ENCODE measurements at places on chromosomes 13 and 19. TPM values are rescaled to one million over a fixed set of nuclear protein-coding genes. Genes with fewer than 3 reads are reported as not detected.

DNA sequence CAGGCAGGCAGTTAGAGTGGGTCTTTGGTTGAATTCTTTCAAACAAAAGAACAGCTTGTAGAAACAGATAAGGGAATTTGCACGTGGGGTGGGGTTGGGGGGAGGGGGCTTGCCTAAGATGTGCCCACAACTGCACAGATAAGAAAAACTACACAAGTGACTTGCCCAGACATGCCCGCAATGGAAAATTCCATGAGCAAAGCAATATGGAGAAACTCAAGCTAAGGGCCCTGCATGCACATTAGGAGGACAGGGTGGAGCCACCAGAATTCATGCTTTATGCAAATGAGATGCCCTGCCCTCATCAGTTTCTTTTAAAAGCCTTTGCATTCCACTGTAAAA is 755.6 kb upstream of the MIR17HG start:
- no peak for DNase-seq

GRCh38 chr13:31945202-31945961 is 86.2 kb upstream of the FRY start:
- peak; percentile 89 for DNase-seq

DNA sequence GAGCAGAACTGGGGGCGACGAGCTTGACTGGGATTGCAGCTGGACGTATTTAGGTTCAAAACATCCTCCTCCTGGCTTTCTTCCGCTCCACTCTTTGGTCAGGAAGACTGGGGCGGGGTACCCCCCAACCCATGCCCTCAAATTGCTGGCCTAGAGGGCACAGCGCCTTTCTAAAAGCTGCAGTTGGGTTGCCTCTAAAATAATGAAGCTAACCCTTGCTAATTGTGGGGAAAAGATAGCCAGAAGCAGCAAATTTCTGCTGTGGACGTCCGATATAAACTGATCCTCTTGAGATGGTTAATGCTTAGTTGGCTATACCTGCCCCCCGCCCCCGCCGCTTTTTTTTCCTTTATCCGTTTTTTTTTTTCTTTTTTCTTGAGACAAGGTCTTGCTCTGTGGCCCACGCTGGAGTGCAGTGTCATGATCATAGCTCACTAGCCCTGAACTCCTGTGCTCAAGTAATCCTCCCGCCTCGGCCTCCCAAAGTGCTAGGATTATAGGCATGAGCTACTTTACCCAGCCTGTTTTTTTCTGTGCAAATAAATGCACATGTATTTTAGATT is 754 bp upstream of the CHERP start:
- no peak for DNase-seq

DNA sequence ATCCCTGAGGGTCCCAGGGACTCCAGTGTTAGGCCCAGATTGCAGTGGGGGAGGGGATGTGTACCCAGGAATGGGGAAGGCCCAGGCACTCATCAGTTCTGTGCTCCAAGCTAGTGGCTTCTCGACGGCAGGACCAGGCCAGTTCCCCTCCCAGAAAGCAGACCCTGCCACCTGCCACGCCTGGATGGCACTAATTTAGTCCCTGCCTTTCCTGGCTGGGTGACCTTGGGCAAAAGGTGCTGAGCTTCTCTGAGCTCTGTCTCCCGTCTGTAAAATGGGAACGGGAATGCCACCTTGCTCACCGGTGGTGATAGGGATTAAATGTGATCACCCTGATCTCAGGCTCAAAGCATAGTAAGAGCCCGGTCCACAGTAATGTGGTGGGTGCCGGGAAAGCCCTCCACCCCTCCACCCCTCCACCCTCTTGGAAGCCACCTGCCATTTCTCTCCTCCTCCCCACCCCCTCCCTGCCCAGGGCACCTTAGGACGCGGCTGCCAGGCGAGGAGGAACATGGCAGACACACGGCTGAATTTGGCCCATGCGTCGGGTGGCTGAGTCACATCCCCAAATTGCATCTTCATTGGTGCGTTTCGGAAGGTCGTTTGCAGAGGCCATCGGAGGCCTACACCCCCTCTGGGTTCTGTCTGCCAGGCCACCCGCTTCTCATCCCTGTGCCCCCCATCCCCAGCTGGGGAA is 2.3 kb downstream of the KCNN1 start:
- no peak for DNase-seq

DNA sequence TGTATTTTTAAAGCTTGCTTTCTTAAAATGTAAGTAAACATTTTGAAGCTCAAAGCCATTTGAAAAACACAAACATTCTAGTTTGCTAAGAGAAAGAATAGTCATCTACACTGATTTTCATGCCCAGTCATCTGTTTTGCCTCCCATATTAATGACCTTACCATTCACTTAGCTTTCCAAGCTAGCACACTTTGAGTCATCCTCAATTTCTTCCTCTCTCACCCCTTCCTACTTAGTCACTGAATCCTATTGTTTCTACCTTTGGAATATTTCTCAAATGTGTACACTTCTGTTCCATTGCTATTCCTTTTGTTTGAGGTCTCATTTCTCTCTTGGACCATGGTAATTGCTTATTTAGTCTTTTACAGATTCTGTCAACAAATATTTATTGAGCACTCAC is 7.3 kb upstream of the HS6ST3 start:
- peak; percentile 12 for DNase-seq

DNA sequence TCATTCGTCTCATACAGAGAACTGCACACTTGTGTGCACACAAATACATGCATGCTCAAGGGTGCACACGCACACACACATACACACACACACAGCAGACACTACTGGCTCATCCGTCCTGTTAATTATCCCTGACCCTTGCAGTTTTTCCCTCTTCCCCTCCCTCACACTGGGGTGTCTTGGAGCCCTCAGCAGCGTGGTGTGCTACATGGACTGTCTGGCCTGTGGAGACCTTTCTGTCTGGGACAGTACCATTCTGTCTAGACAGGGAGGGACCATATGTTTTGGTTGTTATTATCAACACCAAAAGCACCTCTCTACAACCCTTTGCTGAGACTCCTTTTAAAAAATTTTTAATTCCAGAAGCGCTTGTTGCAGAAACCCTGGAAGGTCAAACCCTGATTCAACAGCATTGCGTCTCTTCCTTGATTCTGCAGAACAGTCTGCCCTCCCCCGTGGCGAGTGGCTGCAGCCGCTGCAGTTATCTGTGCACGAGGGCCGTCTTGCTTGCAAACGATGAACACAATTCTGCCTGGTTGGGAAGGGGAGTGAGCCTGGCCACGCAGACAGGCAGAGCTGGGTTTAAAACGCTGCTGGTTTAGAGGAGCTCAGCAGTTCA is 374.0 kb downstream of the IRS2 start:
- DNase-seq = peak; percentile 16

- DNase-seq = no peak
These were observed 49.8 kb upstream of the ESD start for GRCh38 chr13:46846726-46847125.

GRCh38 chr13:74651121-74651520 is 516.9 kb upstream of the KLF12 start:
- no peak for DNase-seq

- no peak for DNase-seq
These were observed 25.4 kb downstream of the HPN start for GRCh38 chr19:35066691-35067563.

DNA sequence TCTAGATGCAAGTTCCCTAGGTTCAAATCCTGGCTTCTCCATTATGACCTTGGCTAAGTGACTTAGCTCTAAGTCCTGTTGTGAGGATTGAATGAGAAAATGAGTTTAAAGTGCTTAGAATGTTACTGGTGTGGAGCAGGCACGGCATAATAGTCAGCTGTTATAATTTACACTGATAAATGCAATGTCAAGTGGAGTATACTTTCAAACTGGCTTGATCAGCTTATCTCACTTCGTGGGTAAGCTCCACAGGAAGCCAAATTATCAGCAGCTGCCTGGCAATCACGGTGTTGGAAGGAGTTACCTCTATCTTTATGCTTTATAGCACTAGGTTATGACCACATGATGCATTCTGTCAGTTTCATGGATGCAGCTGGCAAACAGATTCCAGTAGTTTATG is 272.8 kb downstream of the OLFM4 start:
- DNase-seq = no peak

DNA sequence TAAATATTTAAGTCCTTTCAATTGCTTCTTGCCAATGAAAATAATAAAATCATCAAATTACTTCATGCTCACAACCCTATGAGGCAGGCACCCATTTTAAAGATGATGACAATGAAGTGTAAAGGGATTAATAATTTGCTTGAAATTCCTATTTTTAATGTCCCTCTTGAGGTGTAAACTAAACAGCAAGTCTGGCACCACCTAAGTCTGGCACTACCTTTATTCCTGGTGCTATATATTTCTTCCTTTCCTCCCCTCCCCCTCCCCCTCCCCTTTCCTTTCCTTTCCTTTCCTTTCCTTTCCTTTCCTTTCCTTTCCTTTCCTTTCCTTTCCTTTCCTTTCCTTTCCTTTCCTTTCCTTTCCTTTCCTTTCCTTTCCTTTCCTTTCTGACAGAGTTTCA is 42.2 kb downstream of the FLT1 start:
- no peak for DNase-seq

- DNase-seq = peak; percentile 71
These were observed 8.7 kb upstream of the ATP12A start for GRCh38 chr13:24671386-24672113.

GRCh38 chr13:21537105-21537504 is 66.9 kb downstream of the MICU2 start:
- DNase-seq = no peak

DNA sequence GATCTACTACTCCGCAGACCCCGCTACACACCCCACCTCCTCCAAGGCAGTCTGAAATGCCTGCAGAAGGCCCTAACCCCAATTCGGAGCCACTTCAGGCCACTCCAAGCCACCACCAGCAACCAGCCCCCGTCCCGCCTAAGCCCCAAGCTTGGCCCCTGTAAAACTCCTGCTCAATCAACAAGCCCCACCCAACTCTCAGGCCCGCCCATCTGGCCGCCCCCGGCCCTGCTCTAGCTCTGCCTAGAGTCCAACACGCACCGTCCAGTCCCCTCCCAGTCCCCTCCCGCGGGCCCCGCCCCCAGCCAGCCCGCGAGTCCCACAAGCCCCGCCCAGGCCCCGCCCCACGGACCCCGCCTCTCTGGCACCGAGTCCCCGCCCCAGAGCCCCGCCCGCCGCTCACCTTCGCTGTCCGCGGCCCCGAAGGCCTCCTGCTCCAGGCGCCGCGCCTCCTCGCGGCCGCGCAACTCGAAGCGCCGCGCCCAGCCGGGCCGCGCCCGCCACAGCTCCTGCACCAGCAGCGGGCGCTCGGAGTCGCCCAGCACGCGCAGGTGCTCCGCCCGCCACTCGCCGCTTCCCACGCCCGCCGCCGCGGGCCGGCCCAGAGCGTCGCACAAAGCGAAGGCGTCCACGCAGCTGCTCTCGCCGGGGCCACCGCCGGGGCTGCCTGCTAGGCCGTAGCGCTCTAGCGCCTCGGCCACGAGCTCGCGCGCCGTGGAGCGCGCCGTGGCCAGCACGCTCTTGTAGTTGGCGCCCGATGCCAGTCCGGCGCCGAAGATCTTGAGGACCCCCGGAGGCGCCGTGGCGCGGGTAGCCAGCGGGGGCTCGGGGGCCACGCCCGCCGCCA is 1.6 kb downstream of the RASIP1 start:
- DNase-seq = no peak

DNA sequence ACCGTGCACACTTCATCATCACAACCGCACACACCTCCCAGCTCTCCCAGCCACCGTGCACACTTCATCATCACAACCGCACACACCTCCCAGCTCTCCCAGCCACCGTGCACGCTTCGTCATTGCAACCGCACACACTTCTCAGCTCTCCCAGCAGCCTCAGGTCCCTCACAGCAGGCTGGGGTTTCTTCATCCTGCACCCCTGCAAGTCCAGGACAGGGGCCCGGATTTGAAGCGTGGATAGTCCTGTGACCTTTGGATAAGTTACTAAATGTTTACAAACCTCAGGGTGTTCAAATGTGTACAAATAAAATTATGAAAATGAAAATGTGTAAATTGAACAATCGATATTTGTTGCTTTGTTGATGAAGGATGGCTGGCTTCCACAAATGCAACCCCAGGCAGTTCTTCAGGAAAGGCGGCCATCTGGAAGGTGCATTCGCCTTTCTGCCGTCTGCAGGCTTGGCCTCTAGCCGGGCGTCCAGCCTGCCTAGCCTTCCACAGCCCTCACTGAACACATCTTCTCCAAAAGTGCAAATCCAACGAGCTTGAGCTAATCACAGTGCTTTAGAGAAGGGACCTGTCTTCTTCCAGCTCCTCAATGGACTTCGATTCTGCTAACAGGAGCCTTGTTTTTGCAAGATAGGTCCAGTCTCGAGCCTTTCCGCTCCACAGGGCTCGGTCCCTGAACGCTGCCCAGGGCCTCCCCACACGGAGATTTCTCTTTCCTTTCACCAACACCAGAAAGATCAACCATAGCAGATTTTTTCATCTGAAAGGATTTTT is 74.2 kb downstream of the SPACA7 start:
- no peak for DNase-seq

GRCh38 chr19:4977299-4978174 is 8.6 kb downstream of the KDM4B start:
- DNase-seq = peak; percentile 51

DNA sequence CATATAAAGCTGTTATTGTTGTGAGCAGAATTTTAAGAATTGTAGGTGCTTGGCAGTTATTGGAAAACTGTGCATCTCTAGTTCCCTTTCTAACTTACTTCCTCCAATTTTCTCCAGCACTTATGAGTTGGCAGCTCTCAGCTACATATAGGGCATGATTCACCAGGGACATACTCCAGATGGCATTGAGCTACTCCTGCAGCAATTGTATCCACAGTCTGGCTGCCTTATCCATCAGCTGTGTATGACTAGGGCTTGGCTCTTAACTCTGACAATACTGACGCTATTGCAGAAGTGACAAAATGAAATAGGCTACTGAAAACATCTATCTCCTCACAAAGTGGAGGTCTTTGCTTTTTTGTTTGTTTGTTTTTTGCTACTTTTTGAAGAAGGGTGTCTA is 276.7 kb downstream of the POU4F1 start:
- no peak for DNase-seq

- DNase-seq = no peak
These were observed 205.4 kb downstream of the PDS5B start for GRCh38 chr13:32791545-32792172.

- DNase-seq = no peak
These were observed 31.3 kb upstream of the HOMER3 start for GRCh38 chr19:18972301-18972811.

- DNase-seq = no peak
These were observed 199.7 kb upstream of the TSHZ3 start for GRCh38 chr19:31548941-31549340.

Gene SLC1A6
- total RNA-seq = not detected

Gene RNF225
- not detected for total RNA-seq

Gene C19orf44
- 2.5 TPM for total RNA-seq

Gene SLC25A23
- 68.6 TPM for total RNA-seq

Gene PRKD2
- 63.6 TPM for total RNA-seq

Gene ZNF98
- 3.0 TPM for total RNA-seq

Gene SBK2
- total RNA-seq = 0.14 TPM

All from kidney epithelial cell (primary cell).